Amniotic epithelial cell (primary cell): ENCODE measurements at places on chromosomes 7 and 10.

- DNase-seq, result no peak
Observed at GRCh38 chr10:125230251-125230650, 69.9 kb upstream of the CTBP2 start.

DNA sequence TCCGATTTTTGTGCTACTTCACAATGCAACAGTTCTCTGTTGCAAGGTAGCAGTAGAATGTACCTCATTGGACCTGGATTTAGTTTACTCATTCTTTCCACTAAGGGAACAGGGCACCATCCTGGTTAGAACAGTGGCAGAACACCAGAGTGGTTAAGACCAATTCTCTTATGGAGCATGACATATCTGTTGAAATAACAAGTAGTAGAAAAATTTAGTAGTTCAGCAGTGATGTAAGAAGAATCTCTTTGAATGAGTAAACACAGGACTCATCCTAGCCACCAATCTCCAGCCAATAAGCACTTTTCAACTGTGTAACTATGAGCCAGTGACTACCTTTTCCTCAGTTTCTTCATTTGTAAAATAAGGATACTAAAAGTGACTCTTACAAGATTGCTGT lies 2.4 kb downstream of the ANKRD22 start:
- peak; percentile 71 for DNase-seq

GRCh38 chr10:97830064-97830463 lies 19.6 kb upstream of the GOLGA7B start:
- no peak for DNase-seq

- DNase-seq, result no peak
Observed at GRCh38 chr7:151537818-151538561, 18.3 kb upstream of the RHEB start.

- DNase-seq, result no peak
Observed at GRCh38 chr7:157477550-157478212, 140.9 kb downstream of the DNAJB6 start.

DNA sequence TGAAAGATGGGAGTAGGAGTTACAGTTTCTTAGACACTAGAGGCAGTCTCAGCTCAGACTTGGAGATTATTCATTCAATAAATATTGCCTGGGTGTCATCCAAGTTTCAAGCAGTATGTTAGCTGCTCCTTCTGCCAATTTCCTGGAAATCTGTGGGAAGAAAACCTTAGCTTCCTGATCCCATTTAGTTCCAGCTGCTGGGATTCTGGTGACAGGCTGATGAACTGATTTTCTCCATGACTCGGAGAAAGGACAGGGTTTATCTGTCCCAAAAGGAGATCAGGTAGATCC lies 95.8 kb downstream of the CLEC2L start:
- peak; percentile 37 for DNase-seq

GRCh38 chr10:13095094-13095493 lies 4.9 kb upstream of the OPTN start:
- DNase-seq, result no peak

DNA sequence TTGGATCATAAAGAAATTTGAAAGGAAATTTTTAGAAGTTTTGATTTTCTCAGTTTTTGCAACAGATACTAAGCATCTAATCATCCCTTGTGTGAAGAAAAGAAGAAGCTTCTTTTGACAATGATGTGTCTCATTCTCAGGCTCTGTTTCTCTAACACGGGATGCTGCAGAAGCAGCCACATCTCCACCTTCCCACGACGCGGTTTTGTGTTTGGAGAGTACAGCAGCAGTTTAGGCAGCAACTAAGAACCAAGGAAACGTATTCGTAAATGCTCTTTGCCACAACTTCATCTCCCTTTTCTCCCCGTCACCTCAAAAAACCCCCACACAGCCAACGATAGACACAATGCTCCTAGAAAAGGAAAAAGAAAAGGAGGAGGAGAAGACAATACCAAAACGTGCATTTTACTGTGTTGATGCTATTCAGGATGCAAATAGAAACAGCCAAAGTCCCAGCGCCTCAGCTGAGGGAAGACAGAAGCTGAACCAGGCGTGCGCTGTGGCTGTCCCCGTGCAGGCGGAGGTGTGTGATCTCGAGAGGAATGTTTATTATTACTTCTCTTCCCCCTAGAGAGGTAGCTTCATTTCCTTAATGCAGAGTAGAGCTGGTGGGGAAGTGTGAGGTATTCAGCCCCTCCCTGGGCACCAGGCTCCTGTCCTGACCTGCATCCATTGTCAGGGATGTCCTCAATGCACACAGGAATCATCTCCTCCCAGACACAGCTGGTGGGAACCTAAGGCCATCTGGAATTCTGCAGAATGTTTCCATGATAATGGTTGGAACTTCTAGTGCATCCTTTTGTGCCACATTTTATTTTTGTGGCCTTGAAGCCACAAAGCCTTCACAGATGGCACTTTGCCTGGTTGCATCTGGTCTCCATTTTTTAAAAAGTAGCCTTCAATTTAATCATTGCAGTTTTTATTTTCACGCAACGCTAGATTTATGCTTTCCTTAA lies 174.6 kb upstream of the KLF6 start:
- no peak for DNase-seq

DNA sequence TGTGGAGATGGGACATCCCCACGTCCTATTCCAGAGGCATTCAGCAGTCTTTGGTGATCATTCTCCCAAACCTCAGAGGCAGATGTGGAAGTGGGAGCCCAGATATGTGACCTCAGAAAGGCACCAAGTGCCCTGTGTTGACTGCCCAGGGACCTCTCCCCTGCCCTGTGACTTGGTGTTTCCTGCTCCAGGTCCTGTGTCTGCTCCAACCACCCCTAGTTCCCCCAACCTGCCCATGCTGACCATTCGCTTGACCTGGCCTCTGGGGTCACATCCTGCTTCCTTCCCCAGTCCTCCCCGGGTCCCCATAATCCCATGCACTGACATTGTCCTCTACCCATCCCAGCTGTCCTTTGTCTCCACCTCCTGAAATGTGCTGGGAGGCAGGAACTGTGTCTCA lies 7.6 kb downstream of the CYP26A1 start:
- DNase-seq, result no peak

DNA sequence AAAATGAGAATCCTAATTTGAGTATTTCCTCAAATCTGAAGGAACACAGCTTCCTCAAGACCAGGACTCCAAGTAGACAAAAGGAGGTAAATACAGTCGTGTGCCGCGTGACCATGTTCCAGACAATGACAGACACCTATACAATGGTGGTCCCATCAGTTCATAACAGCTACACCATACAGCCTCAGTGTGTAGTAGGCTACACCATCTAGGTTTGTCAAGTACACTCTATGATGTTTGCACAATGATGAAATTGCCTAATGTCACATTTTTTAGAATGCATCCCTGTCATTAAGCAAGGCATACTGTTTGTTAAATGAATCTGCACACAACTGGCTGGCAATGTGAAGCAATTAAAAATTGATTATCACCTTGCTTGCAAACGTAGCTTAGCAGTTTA lies 107.9 kb downstream of the PROSER2 start:
- DNase-seq, result peak; percentile 24

- DNase-seq, result peak; percentile 45
Observed at GRCh38 chr7:73811760-73812168, 19.0 kb upstream of the CLDN4 start.

DNA sequence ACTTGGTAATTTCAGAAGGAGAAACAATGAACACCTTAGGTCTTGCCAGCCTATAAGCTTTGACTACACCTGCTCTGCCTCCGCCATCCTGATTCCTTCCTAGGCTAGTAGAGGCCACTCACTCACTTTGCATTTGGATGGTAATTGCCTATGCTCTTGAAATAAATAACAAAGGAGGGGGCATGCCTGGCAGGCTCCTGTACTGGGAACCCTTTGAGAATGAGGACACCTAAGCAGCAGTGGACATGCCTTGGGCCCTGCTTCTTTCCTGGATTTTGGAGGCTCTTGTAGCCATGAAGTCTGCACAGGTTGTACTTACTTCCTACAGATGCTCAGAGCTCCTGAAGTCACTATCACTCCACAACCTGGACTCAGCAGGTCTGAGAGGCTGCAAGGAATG lies 65.8 kb downstream of the BLNK start:
- DNase-seq, result no peak

DNA sequence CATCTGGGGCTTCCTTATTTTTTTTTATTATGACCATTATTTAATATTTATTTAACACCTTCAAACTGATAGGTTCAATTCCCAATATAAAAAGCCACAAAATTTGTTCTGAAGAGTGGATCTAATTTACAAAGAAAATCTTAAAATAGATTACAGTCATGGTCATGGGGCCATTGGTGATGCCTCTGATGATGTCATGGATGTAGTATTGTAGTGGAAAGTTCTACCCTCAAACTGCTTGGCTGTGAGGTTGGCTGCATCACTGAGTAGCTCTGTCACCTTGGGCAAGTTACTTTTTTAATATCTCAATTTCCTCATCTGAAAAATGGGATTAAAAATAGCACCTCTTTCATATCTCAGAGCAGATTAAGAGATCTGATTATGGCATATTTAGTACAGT lies 128.5 kb downstream of the DKK1 start:
- peak; percentile 64 for DNase-seq

DNA sequence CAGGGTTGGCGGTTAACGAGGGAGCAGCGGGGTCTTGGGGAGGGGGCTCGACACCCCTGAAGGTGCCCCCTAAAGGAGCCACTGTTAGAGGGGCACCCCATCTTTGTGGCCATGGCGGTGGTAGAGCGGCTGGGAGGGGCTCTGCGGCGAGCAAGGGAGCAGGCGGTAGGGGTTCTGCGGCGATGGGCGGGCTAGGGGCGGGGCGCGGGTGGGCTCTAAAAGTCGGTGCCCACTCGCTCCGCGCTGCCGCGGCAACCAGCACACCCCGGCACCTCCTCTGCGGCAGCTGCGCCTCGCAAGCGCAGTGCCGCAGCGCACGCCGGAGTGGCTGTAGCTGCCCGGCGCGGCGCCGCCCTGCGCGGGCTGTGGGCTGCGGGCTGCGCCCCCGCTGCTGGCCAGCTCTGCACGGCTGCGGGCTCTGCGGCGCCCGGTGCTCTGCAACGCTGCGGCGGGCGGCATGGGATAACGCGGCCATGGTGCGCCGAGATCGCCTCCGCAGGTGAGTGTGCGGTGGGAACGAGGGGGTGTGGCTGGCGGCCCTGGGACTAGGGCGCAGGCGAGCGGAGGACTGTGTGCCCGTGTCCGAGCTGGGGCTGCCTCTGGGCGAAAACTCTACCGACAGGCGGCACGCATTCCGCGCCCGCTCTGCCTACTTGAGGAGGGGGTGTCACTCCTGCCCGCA lies at the start of gene MEST:
Gene MEST, plus strand, starts transcription at position 245 of the 682 bp plus-strand sequence. Its CDS starts 229 bp downstream, at position 474.
- DNase-seq, result peak; percentile 58

DNA sequence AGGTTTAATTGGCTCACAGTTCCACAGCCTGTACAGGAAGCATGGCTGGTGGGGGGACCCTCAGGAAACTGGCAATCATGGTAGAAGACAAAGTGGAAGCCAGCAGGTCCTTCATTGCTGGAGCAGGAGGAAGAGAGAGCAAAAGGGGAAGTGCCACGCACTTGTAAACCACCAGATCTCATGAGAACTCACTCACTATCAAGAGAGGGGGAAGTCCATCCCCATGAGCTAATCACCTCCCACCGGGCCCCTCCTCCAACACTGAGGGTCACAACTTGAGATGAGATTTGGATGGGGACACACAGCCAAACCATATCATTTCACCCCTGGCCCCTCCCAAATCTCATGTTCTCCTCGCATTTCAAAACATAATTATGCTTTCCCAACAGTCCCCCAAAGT lies 171.9 kb upstream of the CACNA2D1 start:
- no peak for DNase-seq

DNA sequence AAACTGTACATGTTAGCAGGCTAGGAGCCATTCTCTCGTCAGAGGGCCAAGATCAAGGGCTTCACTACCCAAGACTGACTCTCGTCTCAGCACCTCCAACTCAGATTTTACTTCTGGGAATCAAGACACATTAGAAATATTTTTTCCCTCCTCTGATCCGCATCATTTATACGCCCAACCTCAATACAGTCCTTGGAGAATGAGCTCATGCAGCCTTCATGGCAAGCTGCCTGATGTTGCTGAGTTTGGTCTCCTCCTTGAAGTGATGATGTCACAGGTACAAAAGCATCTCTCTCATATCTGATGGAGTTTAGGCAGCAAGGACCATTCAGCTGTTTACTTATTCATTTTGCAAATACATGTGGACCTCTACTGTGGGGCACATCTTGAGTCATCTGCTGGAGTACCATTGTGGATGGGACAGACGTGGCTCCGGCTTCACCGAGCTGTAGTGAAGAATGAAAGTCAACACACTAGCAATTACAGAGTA lies 114.0 kb downstream of the BMPER start:
- DNase-seq, result peak; percentile 29

DNA sequence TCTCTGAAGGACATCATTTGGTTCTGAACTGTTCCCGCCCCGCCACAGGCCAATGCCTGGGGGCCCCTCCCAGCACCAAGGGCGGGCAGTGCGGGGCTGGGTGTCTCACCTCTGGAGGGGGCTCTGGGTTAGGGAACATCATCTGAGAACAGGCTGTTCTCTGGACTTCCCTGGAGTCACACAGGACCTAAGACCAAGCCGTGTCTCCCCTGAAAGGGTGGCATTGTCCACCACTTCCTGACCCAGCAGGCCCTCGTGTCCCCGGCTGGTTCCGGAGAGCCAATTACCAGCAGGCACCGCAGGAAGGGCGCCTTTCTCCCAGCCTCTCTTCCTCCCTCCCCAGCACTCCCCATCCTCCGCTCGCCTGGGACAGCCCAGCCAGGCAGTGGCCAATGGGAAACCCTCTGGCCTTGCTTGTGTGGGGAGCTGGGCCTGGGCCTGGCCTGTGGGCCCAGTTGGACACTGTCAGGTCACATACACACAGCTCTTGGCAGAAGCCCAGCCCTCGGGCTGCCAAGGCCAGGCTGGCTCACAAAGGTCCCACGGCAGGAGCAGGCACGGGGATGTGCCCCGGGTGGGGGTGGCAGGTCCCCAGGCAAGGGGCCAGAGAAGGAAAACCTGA lies 119.5 kb downstream of the SPDYE5 start:
- no peak for DNase-seq

- DNase-seq, result no peak
Observed at GRCh38 chr10:98892523-98892922, 343.1 kb downstream of the HPSE2 start.

- no peak for DNase-seq
Observed at GRCh38 chr7:46850563-46851330, 731.2 kb downstream of the TNS3 start.

- peak; percentile 66 for DNase-seq
Observed at GRCh38 chr7:116173051-116174028, 37.0 kb upstream of the TES start.

DNA sequence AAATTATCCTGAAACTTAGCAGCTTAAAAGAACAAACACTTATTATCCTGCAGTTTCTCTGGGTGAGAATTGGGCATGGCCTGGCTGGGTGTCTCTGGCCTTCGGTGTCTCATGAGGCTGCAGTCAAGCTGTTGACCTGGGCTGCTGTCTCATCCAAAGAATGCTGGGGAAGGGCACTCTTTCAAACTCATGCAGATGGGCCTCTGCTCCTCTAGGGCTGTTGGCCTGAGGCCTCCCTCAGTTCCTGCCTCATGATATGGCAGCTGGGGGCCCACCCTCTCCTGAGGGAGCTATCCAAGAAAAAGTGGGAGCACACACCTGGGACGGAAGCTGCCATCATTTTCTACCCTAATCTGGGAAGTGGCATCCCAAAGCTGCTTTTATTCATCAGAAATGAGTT lies 43.6 kb downstream of the DRGX start:
- no peak for DNase-seq

GRCh38 chr7:22019931-22020330 lies 74.2 kb upstream of the CDCA7L start:
- DNase-seq, result no peak
